Left renal pelvis (tissue), 4 donors: ENCODE measurements at places on chromosomes 5 and 9. TPM values are rescaled to one million over a fixed set of nuclear protein-coding genes. Genes with fewer than 3 reads are reported as not detected.

Gene EFNA5
- 40.8 TPM for polyA plus RNA-seq

- DNase-seq = no peak
These were observed 22.2 kb upstream of the PAX5 start for GRCh38 chr9:37056046-37056920.

DNA sequence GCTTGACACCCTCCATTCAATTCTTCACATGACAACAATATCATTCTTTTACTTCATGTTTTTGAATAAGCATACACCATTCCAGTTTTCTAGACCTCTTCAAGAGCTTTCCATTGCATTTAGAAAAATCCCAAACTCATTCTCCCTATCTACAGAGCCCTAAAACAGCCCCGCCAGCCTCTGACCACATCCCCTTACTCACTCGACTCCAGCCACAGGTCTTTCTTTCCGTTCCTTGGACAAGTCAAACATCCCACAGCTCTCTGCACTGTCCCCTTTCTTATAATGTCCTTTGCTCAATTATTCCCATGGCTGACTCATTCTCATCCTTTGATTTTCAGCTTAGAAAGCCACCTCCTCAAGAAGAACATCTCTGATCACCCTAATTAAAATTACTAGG is 38.2 kb downstream of the TTC39B start:
- no peak for DNase-seq

DNA sequence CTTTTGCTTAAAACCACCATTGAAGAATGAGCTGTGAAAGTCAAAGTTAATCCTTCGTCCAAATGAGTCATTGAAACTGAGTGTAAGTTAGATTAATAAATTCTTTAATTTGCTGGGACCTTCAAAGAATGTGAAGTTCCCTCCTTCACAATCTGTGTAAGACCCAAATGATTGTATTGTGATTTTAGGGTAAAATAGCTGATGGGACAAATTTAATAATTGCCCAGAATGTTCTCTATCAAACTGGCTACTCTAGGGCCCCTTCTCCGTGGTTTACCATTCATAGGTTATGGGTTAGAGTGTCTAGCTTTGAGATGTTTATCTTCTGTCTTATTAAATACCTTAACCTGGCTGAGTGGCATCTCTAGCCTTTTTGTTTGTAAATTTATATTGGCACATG is 11.9 kb downstream of the C1QTNF3 start:
- DNase-seq = no peak
